ENCODE measurements at places on chromosomes 16 and 17.

- DNase-seq = no peak
Measured at GRCh38 chr17:62826956-62827355, 18.8 kb upstream of the MARCHF10 start.

DNA sequence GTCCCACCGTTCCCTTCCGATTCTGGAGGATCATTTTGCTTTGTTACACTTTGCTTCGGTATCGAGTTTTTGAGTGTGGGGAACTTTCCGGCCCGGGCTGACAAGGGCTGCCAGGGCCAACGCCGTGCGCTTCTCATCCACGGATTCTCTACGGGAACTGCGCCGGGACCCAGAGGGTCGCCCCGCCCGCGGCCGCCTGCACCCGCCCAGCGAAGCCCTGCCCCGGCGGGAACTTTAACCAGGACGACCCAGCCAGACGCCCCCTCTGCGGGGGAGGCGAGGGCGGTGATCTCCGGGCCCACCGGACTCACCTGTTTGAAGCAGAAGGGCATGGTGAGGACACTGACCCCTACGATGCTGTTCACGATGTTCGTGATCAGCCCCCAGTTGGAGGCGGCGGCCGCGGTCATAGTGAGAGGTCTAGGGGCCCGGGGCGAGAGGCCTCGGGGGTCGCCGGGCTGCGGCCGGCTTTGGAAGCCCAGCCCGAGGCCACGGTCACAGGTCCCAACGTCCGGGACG, 536 bp downstream of the SLC38A10 start:
- no peak for DNase-seq

DNA sequence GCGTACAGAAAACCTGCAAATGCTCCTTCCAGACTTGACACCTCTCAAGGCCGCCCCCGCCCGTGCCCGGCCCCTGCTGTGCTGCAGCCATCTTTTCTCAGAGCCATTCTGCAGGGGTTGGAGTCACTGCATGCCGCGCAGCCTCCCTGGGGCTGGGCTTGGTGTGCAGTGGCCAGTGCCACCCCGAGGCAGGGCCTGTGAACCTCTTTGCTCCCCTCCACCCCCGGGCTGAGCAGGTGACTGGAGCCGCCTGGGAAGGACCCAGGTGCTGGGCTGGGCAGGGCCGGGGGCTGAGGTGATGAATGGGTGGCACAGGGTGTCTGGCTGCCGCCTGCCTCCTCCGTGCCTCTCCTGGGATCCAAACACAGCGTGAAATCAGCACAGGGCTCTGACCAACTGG, 20.3 kb downstream of the MRM3 start:
- no peak for DNase-seq

- DNase-seq = no peak
Measured at GRCh38 chr17:76911299-76912017, 43.3 kb downstream of the MGAT5B start.

DNA sequence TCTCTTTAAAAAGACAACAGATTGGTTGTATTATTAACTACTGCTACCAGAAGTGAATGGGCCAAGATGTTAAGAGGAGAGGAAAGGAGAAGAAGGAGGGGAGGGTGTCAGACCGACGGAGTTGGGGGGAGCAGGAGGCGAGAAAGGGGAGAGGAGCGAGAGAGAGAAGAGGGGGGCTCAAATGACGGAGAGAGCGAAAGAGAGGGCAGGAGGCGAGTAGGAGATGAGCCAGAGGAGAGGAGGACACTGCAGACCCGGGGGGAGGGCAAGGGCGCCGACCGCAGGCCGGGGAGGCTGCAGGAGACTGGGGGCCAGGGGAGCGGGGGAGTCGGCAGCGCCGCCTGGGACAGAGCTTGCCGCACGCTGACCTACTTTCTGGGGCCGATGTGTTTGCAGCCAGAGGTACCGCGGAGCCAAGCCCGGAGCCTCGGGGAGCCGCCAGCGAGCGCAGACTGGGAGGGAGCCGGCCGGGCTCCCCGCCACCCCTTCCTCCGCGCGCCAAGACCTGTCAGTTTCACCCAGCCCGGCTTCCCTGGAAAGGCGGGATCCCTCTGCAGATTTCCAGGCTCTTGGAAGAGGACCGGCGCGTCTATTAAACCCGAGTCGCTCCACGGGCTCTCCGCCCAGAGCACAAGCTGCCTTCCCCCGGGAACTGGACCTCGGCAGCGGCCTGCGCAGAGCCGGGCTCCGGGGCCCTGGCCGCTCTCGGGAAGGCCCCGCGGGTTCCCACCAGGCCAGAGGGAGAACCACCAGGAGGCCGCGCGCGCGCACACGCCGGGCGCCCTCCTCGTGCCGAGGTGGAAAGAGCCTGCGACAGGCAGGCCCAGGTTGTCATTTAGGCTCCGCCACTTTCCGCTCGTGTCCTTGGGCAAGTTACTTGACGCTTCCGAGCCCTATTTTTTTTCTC, 74.6 kb downstream of the CMC2 start:
- no peak for DNase-seq

DNA sequence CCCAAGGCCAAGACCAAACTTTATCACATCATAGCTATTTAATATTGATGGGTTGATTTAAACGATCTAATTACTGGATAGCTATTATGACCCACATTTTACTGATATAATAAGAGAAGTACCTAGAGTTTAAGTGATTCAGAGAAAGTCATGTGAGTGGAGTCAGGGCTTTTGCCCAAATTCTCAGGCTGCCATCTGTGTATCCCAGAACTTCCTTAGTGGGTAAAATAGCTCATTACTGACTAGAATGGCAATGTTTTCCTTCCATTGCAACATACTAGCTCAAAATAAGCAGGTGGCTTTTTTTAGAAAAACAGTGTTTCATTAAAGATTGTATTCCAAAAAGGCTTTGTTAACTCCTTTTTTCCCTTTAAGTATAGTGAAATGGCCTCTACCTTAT, 113.9 kb upstream of the MAF start:
- DNase-seq = no peak

DNA sequence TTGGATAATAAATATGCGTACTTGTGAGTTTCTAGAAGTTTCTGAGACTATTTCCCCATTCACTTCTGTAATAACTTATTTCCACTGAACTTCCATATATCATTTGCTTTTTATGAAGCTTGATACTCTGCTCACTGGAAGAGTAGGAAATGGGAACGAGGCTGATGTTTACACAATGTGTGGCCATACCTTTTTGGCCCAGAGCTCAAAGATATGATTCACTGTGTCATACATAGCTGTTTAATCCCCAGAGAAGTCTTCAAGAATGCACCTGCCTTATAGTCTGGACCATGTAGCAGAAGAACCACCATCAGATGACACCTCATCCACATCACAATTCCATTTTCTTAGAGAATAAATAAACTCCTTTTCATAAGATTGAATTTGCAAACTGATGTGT, 40.3 kb upstream of the TEKT3 start:
- no peak for DNase-seq

DNA sequence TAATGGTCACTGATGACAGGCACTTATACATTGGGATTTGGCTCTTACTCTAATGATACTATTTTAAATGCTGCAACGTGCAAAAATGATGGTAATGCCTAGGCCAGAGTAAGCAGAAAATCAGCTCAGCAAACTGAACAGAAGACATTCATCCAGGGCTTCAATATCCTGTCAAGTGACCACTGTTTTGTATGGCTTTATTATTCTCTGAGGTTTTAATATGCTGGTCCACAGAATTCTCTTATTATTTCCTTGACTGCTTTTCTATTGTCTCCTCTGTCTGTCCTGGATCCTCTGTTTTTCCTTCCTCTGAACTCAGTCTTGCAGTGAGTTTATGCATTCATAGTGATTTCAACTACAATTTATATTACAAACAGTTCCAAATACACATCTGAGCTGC, 90.8 kb upstream of the PMFBP1 start:
- peak; percentile 7 for DNase-seq

- no peak for DNase-seq
Measured at GRCh38 chr17:67427424-67427823, 50.3 kb downstream of the PITPNC1 start.

DNA sequence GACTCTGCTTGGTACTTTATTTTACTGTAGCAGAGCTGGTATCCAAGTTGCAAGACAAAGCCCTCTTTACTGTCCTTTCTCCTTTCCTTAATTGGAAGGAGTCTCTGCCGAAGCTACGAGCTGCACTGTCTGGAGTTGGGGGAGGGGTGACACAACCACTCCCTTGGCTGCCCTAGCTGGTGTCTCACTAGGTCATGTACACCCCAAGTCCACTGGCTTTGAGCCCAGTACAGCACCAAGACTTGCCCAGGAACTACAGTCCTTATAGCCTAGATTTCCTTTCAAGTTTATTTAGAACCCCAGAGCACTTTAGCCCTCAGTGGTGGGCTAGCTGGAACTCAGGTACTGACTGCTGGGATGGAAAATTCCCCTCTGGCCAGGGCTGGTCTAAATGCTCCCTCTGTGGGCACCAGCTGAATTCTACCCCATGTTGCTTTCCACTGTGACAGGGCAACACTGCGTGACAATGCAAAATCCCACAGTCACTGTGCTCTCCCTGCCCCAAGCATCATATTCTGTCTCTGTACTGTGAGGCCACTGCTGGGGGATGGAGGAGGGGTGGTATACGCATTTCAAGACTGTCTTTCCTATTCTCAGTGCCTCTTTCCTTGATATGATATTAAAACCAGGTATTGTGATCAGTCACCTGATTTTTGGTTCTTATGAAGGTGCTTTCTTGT, 18.4 kb downstream of the EFCAB5 start:
- DNase-seq = no peak

- DNase-seq = no peak
Measured at GRCh38 chr17:55166506-55166905, 98.3 kb upstream of the HLF start.

DNA sequence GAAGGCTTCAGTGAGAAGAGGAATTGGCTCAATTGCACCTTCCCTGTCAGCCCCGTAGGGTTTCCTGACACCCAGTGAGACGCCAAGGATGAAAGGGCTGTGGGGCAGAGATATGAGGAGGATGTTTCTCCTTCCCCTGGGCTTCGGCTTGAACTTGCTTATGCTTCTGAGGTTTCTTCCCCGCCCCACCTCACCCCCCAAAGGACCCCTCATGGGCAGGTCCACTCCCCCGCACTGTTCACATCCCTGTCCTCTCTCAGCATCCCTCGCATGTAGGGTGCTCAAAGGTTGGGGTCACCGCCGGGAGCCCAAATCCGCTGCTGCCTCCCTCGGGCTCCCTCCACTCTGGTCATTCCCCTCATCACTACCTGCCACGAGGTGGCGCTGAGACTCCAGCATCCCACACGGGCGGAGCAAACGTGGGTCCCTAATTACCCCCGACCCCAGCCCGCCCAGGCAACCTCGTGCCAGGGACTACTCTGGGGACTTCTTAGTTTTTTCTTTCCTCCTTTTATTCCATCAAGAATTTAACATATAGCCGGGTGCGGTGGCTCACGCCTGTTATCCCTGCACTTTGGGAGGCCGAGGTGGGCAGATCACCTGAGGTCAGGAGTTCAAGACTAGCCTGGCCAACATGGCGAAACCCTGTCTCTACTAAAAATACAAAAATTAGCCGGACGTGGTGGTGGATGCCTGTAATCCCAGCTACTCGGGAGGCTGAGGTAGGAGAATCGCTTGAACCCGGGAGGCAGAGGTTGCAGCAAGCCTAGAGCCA, 3.3 kb upstream of the TRARG1 start:
- DNase-seq = no peak

DNA sequence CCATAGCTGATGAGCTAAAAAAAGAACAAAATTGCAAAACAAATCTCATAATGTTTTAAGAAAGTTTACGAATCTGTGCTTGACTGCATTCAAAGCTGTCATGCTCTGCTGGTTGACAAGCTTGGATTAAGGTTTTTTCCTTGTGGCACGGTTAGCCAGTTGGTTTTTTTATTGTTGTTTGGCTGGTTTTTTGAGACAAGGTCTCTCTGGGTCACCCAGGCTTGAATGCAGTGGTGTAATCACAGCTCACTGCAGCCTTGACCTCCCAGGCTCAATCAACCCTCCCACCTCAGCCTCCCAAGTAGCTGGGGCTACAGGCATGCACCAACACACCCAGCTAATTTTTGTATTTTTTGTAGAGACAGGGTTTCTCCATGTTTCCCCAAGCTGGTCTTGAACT, 45.7 kb downstream of the PHKB start:
- no peak for DNase-seq

- DNase-seq = peak; percentile 56
Measured at GRCh38 chr17:33142705-33143299, 150.3 kb downstream of the ASIC2 start.

DNA sequence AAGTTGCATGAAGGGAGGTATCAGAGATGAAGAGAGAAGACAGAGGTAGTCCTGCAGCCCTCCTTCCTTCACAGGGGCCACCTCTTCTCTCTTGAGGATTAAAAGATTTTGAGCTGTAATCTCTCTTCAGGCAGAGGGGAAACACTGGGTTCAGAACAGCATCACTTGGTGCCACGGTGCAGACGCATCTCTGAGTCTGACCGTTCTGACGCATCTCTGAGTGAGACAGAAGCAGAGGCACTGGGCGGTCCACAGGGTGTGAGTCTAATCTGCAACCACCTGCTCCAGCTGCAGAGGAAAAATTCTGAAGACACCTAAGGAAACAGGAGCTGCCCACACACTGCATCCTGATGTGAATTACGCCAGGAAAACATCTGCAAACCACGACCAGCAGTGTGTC, 5.3 kb upstream of the KRT37 start:
- no peak for DNase-seq

- DNase-seq = no peak
Measured at GRCh38 chr17:5410594-5411272, 8.7 kb downstream of the NUP88 start.

GRCh38 chr17:63316100-63316499, 130.0 kb downstream of the CYB561 start:
- DNase-seq = no peak

GRCh38 chr17:40303708-40304551, 5.0 kb upstream of the RARA start:
- no peak for DNase-seq

DNA sequence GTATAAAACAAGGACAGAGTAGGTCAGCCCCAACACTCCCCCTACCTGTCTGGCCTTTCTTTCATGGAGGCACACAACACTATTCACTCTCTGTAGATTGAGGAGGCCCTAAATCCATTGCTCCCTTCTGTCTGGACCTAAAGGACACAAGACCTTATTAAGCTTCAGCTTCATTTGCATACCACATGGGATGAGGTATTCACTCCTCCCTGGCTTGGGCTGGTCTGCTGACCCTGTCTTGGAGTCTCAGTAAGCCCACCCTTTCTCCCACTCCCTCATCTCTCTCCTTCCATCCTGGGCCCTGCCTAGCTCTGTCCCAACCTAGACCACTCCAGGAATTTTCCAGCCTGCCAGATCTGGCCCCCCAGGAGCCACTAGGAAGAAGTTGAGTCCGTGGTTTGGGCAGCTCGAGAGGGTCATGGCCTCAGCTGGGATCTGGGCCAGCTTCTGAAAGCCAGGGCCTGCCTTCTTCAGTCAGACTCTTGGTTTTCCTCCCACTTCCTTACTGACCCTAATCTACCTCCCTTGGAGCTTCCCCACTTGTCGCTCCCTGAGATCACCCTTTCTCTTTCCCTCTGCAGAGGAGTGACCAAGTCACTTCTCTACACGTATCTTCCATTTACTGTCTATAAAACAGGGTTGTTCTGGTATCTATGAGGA, 6.5 kb upstream of the LLGL1 start:
- DNase-seq = no peak

- DNase-seq = no peak
Measured at GRCh38 chr16:82761858-82762257, 135.1 kb downstream of the CDH13 start.
